GM12878 (cell line): ENCODE measurements at places on chromosomes 2 and 18.

DNA sequence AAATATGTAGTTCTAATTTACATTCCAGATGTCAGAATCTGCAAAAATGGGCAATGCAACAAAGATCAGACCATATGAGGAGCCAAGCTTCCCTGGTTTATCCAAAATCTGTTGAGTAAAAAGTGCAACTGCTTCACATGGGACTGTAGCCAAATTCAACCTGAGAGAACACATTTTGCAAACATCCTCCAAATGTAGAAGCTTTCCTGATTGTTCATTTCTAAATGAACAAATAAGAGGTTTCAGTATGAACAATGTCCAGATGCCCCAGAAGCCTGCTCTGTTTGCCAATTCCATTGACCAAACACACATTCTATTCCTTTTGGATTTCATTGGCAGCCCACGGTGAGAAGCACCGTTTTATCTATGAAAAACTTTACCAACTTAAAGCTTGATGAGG is 117.9 kb upstream of the OSR1 start:
- no peak for DNase-seq

GRCh38 chr2:107811411-107811810 is 15.3 kb upstream of the RGPD4 start:
- no peak for DNase-seq

GRCh38 chr2:166671235-166671634 is 177.2 kb upstream of the SCN7A start:
- DNase-seq, result no peak

DNA sequence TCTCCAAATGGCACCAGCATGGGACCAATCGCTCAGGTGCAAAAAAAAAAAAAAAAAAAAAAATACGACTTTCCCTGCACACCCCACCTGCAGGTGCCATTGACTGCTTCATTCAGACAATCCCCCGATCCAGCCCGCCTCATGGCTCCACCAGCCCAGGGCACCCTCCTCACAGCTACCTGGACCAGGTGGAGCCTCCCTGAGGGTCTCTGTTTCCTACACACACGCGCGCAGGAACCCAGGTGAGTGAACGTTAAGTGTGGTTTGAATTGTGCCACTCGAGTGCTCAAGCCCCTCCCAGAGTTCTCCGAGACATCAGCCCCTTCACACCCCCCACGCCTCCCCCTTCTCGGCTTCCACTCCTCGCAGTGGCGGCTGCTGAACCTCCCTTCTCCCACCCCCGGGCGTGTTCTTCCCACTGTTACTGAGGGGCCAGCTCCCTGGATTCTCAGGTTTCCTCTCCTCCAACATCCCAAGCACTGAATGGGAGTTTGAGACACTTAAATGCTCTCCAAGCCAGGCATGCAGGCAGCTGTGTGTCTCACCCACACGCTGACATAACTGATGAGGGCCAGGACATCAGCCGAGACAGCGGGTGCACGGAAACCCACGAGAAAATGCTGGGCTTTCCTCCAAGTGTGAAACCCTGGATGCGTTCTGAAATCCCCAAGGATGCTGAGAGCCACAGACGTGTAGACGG is 88.8 kb upstream of the SNTG2 start:
- no peak for DNase-seq

DNA sequence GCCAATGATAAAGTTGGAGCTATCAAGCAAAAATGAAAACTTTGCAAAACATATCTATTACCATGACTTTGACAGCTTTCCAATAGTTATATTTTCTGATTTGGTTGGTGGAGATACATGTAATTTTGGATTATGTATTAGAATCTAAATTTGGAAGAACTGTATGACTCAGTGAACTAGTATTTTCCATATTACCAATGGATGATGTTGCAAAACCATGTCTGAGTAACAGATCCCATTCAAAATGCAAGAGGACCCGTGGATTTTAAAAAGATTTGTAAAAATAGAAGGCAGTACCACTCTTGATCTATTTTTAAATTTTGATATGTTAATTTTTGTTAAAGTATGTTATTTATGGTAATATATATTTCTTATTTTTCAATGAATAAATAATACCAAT is 83.0 kb downstream of the TAF4B start:
- no peak for DNase-seq

DNA sequence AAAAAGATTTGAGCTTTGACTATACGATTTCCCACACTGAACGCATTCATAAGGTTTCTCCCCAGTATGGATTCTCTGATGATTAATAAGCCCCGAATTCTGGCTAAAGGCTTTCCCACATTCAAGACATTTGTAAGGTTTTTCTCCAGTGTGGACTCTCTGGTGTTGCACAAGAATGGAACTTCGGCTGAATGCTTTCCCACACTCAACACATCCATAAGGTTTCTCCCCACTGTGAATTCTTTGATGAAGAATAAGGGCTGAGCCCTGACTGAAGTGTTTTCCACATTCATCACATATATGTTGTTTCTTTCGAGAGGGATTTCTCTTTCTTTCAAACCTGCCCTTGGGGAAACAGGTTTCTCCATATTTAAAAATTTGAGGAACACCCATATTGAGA is 6.9 kb downstream of the ZNF24 start:
- no peak for DNase-seq

- no peak for DNase-seq
Observed at GRCh38 chr2:99285526-99285925, 15.5 kb downstream of the LYG1 start.

DNA sequence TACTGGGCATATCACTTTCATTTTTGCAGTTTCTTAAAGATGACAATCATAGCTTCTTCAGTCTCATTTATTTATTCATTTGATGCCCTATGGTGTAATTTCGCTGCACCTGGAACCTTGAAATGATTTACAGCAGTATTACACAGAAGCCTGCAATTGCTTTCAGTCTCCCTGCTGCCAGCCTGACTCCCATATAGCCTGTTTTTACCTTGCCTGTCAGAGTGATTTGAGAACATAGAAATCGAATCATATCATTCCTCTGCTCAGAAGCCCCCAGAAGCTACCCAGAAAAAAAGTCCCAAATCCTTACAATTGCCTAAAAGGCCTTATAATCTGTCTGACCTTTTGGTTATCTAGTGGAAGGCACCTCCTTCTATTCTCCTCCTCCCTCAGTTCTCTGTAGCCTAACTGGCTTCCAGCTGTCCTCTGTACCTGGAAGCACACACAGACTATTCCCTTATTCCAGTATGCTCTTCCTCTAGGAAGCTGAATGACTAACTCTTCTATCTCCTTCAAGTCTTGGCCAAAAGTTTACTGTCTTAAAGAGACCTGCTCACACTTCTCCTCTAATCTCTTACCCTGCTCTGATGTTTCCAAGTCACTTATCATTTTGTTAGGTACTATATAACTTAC is 12.6 kb downstream of the SCN3A start:
- no peak for DNase-seq

GRCh38 chr2:232385660-232386489 is 7.3 kb downstream of the ALPP start:
- no peak for DNase-seq

DNA sequence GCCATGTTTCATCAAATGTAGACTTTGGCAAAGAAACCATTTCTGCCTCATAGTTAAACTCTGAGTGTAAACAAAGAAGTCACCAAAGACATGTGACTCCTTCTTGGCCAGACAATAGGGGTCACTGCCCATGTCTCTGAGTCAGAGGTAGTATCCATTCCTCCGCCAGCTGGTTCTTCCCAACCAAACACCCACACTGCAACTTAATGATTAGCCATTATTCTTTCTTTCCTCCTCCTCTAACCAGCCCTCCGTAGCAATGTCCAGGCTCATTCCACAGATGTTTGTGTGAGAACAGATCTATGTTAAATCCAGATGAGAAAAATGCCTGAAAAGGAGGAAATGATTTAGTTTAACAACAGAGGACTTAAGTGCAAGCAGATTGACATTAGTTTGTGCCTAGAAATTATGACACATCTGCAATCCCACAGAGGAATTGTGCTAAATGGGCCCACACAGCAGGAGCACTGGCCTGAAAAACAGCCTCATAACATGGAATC is 127.9 kb upstream of the SH3BP4 start:
- DNase-seq, result no peak

GRCh38 chr2:132804051-132804450 is 134.0 kb upstream of the LYPD1 start:
- no peak for DNase-seq
